HFFc6 (cell line): ENCODE measurements at places on chromosomes 7 and 10.

DNA sequence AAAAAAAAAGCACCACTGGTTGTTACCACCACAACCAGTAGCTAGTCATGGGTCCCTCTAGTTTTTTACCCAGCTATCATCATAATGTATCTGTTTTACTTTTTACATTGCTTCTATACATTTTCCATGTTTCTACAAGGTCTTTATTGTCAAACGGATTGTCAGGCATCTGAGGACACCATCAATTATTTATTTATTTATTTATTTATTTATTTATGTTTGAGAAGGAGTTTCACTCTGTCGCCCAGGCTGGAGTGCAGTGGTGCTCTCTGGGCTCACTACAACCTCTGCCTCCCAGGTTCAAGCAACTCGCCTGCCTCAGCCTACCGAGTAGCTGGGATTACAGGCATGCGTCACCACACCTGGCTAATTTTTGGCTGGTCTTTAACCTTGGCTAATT lies 29.0 kb upstream of the HNRNPH3 start:
- DNase-seq = no peak

DNA sequence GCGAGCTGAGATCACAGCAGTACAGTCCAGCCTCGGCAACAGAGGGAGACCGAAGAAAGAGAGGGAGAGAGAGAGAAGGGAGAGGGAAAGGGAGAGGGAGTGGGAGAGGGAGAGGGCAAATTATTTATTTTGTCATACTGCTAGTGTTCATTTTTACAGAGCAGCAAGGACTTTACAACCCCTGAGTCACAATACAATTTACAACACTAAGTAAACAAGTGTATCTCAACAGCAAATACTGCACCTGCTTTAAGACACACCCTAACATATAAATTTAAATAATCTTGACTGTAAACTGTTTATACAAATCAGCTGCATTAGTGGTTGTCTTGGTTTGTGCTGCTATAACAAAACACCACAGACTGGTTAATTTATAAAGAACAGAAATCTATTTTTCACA lies 27.2 kb downstream of the HTR5A start:
- no peak for DNase-seq

GRCh38 chr10:110407301-110408170 lies 90.2 kb upstream of the DUSP5 start:
- DNase-seq = peak; percentile 51

DNA sequence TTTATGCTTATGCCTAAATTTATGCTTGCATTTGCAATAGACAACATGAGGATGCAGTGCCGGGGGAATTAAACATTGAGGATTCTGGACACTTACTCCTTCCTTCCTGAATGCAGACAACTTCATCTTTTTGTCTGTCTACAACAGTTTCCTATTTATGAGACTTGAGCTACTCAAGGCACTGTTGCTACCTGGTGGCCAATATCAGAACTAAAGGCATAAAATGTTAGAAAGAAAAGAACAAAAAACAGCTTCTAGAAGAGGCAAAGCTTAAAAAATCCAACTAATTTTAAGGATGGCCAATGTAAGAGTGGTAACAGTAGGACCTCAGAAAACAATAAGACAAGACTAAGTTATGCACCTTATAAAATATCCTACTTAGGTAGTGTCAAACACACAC lies 144.5 kb upstream of the PTN start:
- DNase-seq = no peak

- no peak for DNase-seq
Observed at GRCh38 chr10:17712717-17713471, 39.1 kb upstream of the TMEM236 start.

DNA sequence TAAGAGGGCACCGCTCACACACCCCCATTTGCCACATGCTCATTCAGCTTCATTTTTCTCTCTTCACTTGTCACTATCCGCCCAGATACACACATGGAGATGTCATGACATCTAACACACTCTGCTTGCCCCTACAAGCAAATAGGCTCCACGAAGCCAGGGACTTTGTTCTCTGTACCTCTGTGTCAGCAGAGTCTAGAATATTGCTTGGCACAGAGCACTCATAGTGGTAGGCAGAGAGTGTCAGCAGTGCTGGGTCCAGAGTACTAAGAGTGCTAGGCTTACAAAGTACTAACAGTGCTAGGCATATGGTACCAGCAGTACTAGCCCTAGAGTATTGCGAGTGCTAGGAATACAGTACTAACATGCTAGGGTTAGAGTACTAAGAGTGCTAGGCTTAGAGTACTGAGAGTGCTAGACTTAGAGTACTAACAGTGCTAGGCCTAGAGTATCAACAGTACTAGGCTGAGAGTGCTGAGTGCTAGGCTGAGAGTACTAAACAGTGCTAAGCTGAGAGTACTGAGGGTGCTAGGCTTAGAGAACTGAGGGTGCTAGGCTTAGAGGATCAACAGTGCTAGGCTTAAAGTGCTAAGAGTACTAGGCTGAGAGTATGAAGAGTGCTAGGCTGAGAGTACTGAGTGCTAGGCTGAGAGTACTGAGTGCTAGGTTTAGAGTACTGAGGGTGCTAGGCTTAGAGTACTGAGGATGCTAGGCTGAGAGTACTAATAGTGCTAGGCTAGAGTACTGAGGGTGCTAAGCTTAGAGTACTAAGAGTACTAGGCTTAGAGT lies 166.1 kb downstream of the PRKAG2 start:
- DNase-seq = no peak

DNA sequence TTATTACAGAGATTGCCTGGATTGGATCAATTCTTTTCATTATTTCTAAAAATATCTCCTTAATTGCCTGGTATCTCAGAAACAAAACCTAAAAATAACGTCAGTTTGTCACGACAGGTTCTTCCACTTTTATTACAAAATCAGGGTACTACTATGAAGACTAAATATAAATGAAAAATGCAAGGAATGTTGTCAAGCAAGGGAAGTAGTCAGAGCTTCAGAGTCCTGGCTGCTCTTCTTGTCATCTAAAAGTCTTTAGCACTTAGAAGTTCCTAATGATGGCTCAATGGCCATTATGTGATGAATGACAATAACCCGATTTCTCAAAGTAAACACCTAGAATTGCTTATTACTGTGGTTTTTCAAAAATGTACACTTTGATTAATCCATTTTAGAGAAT lies 192.2 kb downstream of the SEMA3A start:
- DNase-seq = no peak

GRCh38 chr7:80583901-80584300 lies 54.5 kb upstream of the CD36 start:
- no peak for DNase-seq

DNA sequence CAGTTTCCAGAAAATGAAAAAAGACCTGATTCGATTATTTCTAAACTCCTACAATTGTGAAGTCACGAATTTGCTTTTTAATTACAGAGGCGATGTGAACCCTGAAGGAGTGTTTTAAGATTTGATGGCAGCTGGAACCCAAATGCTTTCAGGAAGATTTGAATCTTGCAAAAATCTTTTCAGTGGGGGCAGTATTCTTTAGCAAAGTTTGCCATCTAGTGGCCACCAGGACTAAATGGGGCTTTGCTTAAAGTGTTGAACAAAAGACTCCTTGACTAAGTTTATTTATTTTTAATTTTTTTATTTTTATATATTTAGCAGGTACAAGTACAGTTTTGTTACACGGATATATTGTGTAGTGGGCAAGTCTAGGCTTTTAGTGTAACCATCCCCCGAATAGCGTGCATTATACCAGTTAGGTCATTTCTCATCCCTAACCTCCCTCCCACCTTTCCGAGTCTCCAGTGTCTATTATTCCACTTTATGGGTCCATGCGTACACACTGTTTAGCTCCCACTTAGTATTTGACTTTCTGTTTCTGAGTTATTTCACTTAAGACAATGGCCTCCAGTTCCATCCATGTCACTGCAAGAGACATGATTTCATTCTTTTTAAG lies 98.8 kb downstream of the CACNB2 start:
- peak; percentile 30 for DNase-seq

DNA sequence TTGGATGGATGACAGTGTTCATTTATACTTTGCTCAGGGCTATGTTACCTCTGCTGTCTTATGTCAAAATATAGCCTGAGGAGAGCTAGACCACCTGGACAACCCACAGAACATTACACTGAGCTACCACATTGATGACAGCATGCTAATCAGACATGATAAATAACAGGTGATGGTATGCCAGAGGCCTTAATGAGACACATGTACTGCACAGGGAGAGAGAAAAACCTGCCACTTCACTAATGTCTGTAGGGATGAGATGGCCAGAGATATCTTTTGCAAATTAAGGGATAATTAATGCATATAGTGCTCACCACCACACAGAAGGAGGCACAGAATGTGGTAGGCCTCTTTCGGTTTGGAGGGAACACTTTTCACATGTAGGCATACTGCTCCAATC lies 1122.6 kb upstream of the POT1 start:
- no peak for DNase-seq

GRCh38 chr10:42954766-42955492 lies 121.9 kb upstream of the RET start:
- no peak for DNase-seq

DNA sequence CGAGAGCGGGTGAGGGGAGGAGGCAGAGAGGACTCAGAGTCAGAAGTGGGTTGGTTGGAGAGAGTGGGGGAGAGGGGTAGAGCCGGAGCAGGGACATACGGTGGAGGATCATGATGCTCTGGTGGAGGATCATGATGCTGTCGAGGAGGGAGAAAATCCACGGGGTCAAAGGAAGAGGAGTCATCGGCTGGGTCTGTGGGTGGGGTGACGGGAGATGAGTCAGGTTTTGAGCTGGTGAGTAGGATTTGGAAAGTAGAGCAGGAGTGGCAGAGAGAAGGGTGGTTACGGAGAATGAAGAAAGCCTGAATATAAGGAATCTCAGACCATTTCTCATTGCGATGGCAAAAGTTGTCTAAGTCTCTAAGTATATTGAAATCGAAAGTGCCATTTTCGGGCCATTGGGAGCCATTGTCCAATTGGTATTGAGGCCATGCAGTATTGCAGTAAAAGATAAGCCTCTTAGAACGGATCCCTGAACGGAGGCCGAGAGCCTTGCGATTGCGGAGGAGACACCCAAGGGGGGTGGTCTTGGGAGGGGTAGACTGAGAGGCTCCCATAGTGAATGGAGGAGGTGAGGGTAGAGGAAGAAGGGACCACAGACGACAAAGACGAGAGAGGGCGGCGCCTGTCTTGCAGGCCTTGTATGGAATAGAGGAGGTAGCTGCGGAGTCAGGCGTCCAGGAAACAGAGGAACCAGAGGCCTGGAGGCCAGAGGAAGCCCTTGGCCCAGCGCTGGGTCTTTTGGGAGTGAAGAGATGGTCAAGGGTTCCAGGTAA lies 23.8 kb downstream of the SCIN start:
- DNase-seq = no peak

GRCh38 chr10:324593-324992 lies 189.3 kb downstream of the ZMYND11 start:
- no peak for DNase-seq

- DNase-seq = no peak
Observed at GRCh38 chr10:75688506-75689300, 257.3 kb downstream of the LRMDA start.

GRCh38 chr10:132329565-132330485 lies 2.2 kb upstream of the LRRC27 start:
- DNase-seq = peak; percentile 66

DNA sequence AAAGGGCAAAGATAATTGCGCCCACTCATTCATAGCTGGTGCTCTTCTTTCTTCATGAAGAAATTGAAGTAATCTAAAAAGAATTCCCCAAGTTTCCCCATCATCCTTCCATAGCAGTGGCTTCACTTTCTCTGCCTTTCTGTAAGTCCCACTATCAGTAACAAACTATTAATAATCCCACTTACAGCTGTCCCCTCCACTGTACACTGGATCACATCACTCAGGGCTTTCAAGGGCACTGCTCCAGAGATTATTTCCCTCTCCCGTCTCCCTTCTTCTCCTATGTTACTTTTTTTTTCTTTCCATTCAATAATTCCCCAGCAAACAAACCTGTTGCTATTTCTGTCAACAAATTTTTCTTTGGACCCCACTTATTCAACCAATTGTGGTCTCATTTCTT lies 16.2 kb downstream of the DNAJB9 start:
- no peak for DNase-seq

GRCh38 chr10:106513352-106513771 lies 651.1 kb downstream of the SORCS1 start:
- DNase-seq = no peak

GRCh38 chr7:50463035-50463434 lies 12.9 kb upstream of the FIGNL1 start:
- DNase-seq = no peak

DNA sequence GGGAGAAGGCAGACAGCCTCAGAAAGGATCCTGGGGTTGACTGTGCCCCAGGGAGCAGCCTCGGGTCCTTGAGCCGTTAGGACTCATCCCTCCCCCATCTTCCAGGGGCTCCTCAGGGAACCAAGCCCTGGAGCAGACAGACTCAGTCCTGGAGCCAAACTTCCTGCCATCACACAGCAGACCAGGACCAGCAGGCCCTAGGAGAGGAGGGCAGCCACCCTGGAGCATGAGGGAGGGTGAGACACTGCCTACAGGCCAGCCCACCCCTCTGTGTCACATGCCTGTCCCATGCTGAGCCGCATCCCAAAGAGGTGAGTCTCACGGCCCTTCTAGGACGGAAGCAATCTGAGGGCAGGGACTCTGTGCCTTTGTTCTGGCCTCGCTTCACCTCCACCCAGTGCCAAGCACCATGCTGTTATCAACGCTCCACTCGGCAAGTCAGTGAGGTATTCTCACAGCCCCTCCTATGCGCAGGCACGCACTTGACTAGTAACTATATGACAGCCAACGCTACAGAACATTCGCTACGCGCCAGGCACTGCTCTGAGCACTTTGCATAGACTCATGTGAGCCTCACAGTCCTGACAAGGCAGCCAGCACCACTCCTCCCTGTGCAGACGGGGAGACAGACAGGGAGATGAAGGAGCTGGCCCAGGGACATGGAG lies 19.1 kb downstream of the MAD1L1 start:
- no peak for DNase-seq

- peak; percentile 32 for DNase-seq
Observed at GRCh38 chr7:71735961-71736556, 604.1 kb downstream of the GALNT17 start.

DNA sequence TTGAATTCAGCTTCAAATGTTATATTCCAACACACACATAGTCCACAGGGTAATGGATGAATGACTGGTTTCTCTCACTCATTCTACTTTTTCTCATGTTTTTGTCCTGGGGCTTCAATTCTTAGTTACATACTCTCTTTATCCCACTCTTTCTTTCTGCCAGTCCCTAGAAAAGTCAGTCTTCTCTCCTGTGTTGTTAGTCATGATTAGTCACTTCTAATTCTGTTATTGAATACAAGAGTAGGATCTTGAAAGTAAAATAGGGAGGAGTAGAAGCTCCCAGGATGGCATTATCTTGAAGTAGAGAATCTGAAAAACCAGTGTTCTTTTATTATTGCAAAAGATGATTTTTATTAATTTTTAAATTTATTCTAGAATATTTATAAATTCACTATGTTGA lies 45.5 kb upstream of the CALCR start:
- no peak for DNase-seq

DNA sequence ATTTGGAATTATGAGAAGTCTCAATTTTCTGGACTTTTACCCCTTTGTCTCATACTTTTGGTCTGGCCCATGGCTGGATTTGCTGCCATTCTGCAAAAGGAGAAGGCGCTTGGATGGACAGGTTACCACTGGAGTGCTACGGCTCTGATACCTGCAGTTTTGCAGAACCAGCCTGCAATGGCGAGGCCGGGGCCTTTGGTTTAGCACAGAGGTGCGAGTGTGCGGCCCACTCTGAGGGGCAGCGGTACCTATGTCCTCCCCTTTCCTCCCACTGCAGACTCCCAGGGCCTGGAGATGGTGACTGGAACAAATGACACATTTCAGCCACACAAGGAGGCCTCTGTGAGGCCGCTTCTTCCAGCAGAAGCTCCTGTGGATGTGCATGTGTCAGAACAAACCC lies 11.9 kb downstream of the ZNF777 start:
- DNase-seq = no peak
